ENCODE measurements at places on chromosomes 4 and X. TPM values are rescaled to one million over a fixed set of nuclear protein-coding genes. Genes with fewer than 3 reads are reported as not detected.

GRCh38 chr4:91267543-91267942, 1036.2 kb upstream of the GRID2 start:
- DNase-seq, result no peak

- DNase-seq, result no peak
These were observed 632.4 kb upstream of the BOD1L1 start for GRCh38 chr4:14259936-14260335.

GRCh38 chr4:1523506-1523905, 117.3 kb upstream of the NKX1-1 start:
- DNase-seq, result no peak

DNA sequence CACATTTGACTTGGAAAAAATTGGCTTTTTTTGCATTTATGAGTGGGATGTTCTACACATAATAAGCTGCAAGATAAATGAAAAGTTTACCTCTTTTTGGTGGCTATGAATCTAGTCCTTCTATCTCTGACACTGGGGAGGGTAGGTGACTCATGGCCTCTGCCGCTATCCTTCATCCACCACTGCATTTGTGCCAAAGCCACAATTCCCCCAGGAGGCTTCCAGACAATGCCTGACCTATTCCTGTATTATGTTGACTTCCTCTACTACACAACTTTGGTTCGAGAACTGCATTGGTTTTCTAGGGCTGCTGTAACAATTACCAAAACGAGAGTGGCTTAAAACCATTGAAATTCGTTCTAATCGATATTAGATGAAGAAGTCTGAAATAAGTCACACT, 245.6 kb downstream of the TRAM1L1 start:
- DNase-seq, result no peak

- no peak for DNase-seq
These were observed 176.5 kb downstream of the GPM6A start for GRCh38 chr4:175635546-175635945.

The MAGEA8 gene
- not detected for total RNA-seq
